Left renal pelvis (tissue), 4 donors: ENCODE measurements at places on chromosomes 7 and 10. TPM values are rescaled to one million over a fixed set of nuclear protein-coding genes. Genes with fewer than 3 reads are reported as not detected.
A peak's percentile ranks its signal among the peaks of the same experiment; 100 is the strongest.

DNA sequence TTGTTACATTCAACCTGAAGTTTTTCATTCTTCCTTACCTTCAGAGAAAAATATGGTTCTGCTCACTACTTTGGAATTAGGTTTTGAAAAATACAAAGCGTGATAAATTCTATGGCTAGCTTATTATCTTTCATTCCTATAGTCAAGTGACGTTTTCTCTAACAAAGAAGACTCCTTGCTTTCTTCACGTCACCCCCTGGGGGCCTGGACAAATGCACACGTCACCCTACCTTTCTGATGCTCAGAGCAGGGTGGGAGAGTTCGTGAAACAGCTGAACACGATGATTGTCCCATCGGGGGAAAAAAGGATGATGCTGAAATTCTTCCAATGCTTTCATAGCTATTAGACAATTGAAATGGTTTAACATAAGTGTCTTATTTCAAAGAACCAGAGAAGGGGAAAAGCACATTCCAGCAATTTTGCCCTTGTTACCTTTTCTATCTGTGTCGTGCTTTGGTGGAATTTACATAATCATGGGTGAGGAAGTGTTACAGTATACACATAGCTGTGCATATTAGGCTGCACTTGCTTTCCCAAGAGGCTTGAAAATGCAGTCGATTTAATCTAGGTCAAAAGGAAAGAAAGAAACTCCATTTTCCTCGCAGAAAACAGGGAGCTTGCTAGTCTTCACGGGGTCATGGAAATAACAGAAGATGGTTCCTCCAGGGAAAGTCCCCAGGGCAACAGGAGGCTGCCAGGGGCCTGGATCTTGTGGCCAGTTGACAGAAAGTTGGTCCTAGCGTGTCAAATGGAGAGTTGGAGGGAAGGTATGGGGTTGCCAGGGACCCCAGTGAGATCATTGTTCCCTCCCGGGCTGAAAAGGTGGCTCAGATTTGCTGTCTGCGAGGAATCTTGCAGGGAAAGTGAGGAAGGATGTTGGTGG, 189.2 kb downstream of the CELF2 start:
- no peak for DNase-seq

The POMZP3 gene
- 16.3 TPM for polyA plus RNA-seq

DNA sequence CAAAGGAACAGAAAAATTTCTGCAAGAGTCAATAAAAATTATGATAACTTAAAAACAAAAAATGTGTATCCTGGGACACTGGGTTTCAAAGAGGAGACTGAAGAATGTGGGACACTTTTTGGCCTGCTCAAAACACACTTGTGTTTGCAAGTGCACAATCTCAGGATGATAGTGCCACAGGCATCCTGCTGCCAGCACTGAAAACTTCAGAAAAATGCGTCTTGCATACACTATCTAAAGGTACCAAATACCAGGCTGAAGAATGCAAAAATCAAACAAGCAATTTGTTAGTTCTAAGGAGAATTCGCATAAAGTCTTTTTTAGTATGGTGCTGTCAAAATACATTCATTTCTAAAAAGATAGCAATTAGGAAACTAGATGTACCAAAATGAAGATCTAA, 38.1 kb downstream of the WASL start:
- no peak for DNase-seq

GRCh38 chr7:12389089-12389700, 14.5 kb downstream of the VWDE start:
- DNase-seq = peak; percentile 39

The BLNK gene
- 38.5 TPM for polyA plus RNA-seq

- no peak for DNase-seq
These were observed 62.6 kb upstream of the SFMBT2 start for GRCh38 chr10:7473474-7473873.

DNA sequence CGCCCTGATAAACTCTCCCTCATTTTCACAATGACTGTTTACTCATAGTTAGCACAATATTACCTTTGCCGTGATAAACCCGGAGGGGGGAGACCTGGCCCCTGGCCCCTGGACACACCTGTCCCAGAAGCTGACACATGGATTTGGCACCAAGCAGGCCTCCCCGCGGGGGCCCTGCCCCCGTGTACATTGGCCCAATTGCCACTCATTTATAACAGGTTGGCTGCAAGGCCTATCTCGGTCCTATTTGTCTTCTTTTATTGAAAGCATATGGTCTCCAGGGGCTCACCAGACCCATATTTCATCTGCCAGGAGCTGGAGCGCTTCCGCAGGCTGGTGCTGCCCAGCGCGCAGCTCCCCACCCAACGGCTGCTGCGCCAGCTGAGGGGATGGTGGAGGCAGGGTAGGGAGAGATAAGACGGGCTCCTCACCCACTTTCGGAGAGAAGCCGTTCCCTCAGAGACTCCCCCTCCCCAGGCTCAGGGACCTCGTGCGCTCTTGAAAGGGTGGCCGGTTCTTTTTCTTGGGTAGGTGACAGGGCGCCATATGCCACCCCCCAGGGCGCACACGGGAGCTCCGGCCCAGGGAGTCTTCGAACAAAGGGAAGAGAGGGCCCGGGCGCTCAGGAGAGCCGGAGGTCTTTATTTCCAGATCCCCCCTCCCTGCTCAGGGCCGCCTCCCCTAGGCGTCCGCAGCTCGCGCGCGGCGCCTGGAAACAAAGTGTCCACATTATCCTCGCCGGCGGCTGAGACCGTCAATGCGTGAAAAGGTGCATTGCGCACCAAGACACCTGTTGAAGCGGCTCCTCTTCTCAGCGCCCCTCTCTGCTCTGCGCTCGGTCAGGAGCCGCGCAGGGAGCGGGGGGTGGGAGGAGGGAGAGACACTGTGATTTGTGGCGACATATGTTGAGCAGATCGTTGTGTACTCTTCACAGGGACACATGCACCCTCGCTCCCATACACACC, 4.3 kb upstream of the NEUROG3 start:
- no peak for DNase-seq

DNA sequence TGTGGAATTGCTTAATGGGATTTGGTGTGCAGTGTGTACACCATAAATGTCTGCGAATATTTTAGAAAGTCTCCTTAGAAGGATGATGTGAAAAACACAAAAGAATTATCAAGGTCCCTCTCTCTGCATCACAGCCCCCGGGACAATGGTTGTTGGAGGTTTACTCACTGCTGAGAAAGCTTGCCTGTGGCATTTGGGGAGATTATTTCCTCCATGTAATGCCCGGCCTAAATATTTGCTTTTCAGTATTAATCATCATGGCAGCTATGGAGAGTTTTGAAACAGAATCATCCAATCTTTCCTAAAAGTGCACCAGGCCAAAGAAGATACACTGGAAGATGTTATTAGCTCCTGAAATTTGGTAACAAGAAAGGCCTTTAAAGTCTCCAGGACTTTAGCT, 113.8 kb upstream of the ADCY1 start:
- no peak for DNase-seq

GRCh38 chr10:75212343-75212742, 1.7 kb downstream of the VDAC2 start:
- no peak for DNase-seq

DNA sequence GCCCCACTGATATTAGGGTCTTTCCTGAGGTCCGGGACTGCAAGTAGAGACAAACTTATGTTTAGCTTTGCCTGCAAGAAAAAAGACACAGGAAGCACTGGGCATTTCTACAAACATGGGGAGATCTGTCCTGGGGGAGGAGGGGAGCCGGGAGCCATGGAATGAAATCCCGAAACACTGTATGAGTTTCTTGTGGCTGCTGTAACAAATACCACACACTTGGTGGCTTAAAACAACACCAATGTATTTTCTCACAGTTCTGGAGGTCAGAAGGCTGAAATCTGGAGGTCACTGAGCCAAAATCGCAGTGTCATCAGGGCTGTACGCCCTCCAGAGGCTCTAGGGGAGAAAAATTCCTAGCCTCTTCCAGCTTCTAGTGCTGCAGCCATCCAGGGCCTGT, 114.0 kb upstream of the CHST15 start:
- no peak for DNase-seq

DNA sequence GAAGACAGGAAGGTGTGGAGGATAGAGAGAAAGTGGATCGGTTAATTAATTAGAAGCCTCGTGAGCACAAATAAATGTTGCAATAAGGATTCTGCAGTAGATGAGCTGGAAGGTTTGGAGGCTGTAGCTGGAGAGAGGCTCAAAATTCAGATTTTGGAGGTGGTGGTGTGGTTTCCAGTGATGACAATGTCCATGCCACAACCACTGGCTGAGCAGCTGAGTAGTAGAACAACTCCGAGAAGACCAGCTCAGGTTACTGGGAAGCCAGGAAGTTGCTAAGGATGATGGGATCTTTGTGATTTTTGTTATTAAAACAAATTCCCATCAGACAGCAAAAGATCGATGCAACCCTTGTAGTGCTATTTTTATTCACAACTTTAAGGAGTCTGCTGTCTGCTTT, 7.7 kb downstream of the SLC26A4 start:
- DNase-seq = no peak

DNA sequence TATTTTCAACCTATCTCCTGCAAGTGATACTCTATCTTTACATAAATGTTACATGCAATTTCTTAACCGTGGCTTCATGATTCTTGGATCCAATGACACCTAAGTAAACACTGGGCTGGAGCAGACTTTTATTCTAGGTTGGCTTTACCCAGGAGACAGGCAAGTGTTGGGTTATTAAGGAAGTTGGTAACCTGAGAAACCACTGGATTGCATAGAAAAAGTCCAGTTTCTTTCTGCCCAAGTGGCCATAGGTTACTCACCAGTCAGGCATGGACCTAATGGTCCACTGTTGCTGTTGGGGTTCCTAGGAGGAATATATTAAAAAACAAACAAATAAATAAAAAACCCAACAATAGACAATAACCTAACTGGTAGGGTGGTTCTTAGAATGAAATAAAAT, 112.8 kb downstream of the SEMA3D start:
- DNase-seq = no peak

The PTPRE gene
- polyA plus RNA-seq = 4.0 TPM

DNA sequence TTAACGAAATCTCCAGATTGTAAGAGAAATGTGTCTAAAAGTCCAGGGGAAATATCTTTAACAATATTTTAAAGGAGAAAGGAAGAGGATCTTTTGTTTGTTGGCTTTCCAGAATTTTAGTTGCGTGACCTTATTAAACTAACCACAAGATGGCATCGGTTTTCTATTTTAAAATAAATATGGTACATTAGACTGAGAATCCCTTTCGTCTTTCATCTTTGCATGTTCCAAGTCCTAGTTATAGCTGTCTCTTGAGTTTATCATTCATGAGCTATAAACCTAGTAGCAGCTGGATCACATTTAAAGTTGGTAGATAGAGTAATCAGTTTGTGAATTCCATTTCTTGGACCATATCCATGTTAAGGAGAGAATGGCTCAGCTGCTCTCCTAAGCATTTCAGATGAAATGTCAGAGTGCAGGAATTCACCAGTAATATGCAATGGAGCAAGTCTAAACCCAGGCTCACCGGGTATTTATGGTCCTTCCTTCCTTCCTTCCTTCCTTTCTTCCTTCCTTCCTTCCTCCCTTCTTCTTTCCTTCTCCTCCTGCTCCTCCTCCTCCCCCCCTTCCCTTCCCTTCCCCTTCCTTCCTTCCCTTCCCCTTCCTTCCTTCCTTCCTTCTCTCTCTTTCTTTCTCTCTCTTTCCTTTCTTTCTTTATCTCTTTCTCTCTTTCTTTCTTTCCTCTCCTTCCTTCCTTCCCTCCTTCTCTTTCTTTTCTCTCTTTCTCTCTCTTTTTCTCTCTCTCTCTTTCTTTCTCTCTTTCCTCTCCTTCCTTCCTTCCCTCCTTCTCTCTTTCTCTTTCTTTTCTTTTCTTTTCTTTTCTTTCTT, 57.8 kb upstream of the RAB18 start:
- peak; percentile 7 for DNase-seq

- no peak for DNase-seq
These were observed 223.3 kb upstream of the HGF start for GRCh38 chr7:81993186-81993585.

The ATOH7 gene
- polyA plus RNA-seq = 1.2 TPM

DNA sequence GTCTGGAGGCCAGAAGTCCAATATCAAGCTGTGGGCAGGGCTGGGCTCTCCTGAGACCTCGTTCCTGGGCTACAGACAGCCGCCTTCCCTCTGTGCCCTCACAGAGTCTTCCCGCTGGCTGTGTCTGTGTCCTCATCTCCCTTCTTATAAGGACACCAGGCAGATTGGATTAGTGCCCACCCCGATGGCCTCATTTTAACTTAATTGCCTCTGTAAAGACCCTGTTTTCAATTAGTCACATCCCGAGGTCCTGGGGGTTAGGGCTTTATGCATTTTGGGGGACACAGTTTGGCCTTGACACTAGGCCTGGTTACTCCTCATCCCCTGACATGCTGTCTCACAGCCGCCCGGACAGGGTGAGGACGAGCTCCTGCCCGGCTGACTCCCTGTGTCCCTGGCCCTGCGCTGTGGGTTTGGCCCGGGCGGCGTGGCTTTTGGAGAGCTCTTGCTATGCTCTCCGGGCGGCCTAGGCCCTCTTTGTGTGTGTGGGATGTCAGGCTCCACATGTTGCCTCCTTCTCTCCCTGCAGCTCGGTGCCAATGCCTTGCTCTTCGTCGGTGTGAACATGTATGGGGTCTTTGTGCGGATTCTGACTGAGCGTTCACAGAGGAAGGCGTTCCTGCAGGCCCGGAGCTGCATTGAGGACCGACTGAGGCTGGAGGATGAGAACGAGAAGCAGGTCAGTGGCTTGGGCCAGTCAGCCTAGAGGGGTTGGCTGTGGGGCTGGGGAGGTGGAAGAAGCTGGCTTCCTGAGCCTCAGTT, 18.2 kb downstream of the ADCY1 start:
- DNase-seq = no peak

GRCh38 chr10:35797187-35797586, 155.1 kb upstream of the FZD8 start:
- no peak for DNase-seq

DNA sequence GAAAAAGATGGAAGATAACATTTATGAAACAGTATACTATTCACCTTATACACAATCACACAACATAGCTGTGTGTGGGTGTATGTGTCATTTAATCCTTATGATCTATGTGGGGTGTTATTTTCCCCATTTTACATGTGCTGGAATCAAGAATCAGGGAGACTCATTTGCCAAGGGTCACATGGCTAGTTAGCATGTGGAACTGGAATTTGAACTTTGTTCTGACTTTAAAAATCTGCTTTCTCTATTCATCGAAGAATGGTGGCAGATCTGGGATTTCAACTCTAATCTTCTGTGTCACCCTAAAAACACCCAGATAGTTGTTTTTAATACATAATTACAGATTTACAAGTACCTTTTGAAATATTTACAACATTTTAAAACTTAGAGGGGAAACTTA, 65.2 kb downstream of the ADAM22 start:
- DNase-seq = no peak

- no peak for DNase-seq
These were observed 130.1 kb downstream of the TCERG1L start for GRCh38 chr10:131181456-131181855.

DNA sequence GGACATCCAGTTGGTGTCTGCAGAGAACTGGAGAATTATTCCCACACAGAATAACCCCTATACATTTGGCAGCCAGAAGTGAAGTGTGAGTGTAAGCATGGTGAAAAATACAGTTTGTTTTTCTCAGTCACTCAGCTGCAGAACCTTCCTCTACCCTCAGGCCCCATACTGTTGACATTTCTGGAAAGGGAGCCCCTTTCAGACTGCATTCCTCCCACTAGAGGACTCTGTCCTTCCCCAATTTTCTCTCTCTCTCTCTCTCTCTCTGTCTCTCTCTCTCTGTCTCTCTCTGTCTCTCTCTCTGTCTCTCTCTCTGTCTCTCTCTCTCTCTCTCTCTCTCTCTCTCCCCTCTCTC, 86.8 kb upstream of the STEAP1B start:
- no peak for DNase-seq
